ENCODE measurements at places on chromosomes 7 and 10.

GRCh38 chr10:132653721-132654120, 116.1 kb downstream of the INPP5A start:
- DNase-seq, result no peak

DNA sequence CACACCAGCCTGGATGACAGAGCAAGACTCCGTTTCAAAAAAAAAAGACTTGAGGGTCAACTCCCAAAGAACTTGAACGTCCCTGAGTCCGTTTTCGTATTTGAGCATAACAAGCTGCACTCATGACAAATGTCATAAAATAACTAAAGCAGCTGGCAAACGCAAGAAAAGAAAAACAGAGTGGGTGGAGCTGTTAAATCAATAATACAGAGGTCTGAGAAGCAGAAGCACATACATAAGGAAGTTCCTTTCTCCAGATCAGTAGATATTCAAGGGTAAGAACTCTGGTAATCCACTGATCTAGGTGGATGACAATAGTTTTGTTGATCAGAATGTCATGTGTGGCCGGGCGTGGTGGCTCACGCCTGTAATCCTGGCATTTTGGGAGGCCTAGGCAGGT, 150.1 kb downstream of the FAM107B start:
- DNase-seq, result no peak

DNA sequence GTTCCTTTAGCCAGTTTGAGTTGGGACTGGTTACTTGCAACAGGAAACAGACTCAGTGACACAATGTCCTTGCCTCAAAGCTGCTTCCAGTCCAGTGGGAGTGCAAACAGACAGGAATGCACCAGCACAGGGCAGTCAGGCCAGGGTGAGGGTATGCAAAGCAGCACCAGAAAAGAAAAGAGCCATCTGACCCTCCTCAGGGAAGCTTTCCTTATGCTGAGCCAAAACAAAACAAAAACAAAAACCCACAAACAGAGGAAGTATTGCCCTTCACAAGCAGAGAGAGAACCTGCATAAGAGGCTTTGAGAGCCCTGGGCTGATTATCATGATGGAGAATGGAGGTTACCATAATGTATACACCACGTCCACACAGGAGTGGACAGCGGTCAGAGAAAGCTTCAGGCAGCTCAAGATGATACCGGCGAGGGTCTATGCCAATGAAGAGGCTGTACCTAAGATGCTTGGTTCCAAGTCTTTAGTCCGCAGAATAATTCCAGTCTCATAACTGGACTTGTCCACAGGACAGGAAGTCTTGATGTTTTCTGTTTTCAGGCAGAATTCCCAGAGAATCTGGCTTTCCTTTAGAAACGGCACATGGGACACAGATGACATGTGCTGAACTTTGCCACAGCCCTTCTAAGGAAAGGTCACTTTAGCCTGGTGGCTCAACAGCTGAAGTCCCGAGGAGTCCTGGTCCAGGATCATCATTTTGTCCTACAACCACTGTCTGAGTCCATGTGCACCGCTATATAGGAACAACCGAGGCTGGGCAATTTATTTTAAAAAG, 263.3 kb downstream of the TNS3 start:
- DNase-seq, result no peak

- no peak for DNase-seq
Measured at GRCh38 chr7:11188529-11189310, 215.0 kb downstream of the PHF14 start.

- DNase-seq, result no peak
Measured at GRCh38 chr7:111475959-111476358, 86.3 kb downstream of the IMMP2L start.

GRCh38 chr10:126628746-126629145, 41.7 kb downstream of the C10orf90 start:
- DNase-seq, result no peak

- DNase-seq, result no peak
Measured at GRCh38 chr7:77524731-77525130, 12.4 kb upstream of the PTPN12 start.

DNA sequence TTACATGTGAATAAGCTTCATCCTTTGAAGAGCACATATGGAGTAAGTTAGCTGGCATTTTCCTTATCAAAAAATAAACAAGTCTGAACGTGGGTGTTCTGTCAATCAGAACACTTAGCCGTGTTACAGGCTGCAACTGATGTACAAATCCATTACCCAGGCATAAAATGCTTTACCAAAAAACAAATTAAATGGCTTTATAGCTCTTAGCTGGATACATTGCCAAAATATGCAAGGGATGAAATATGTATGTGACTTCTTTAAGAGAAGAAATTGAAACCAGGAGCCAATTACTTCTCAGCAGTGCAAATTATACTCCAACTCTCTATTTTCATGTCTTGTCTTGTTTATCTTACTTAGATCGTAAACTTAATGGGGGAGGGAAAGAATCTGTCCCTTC, 214.8 kb downstream of the DGKB start:
- DNase-seq, result no peak

DNA sequence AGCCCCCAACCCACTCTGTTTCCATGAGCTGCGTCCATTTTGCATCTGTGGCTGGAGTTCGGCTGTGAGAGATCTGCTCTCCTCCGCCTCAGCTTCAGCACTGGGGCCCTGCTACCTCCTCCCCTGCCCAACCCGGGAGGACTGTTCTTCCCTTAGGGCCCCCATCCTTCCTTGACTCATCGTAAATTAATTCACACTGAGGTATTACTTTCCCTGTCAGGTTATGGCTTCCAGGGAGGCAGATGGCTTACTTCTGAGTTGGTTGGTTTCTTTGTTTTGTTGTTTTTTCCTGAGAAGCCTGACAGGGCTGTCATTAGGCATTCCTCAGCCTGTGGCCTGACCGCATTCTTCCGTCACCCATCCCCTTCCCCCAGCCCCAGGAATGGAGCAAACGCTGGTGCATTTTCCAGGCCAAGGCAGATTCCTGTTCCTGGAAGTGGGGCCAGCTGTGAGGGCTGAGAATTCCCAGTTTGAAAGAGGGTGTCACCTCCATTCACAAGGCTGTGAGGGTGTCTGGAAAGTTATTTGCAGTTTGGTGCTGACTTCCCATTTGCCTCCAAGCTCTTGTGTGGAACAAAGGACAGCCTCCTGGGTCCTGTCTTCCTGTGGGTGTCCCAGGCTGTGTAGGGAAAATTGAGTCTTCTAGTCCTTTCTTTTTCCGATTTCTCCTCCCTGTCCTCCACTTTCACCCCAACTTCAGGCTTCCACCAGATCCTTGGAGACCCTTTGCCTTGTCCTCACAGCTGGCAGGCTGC, 11.7 kb downstream of the CPA5 start:
- no peak for DNase-seq

DNA sequence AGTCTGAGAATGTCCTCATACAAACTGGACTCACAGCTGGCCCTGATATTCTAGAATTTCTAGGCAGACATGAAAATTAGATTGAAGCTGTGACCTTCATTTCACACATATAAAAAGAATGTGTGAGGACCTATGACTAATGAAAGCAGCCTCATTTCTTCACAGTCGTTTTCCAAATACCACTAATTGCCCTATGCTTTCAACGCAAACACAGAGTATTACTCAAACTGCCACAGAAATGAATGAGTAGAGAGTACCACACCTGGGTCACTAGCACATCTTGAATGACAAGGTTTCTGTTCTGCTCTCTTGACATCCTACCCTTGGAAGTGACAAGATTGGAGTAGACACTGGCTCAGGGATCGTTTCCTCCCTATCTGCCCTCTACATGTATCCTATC, 142.4 kb downstream of the C1GALT1 start:
- no peak for DNase-seq

DNA sequence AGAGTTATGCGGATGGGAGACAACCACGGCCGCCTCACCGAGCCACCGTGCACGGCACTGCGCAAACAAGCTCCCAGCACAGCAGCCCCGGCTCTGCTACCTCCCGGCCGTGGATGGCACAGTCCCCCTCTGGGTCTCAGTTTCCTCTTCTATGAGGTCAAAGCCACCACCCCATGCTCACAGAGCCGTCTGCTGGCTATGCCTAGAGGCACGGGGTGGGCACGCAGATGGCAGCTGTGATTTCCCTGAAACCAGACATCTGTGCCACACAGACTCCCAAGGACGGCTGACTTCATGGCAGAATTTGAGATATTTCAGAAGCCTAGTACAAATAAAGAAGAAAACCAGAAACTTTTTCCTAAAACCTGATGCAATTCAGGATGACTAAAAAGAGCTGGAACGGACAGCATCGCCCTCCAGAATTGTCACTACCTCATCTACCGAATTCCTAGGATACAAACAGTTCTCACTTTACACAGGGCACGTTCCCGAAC, 73.2 kb downstream of the AMZ1 start:
- DNase-seq, result no peak

DNA sequence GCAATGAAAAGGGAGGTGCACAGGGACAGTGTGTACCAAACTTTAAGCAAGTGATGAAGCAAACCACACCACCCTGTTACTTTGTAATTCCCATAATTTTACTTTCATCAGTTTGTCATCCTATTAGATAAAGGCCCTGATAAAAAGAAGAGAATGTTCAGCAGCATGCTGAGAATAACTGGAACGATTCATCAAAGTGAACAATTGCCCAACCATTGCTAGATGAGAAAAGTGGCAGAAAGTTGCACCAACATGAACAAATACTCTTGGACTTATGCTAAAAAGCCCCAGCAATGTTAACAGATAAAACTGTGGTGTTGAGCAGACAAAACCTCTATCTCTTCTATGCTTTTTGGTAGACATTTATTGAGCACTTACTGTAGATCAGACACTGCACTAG, 75.5 kb upstream of the PCGF5 start:
- no peak for DNase-seq

DNA sequence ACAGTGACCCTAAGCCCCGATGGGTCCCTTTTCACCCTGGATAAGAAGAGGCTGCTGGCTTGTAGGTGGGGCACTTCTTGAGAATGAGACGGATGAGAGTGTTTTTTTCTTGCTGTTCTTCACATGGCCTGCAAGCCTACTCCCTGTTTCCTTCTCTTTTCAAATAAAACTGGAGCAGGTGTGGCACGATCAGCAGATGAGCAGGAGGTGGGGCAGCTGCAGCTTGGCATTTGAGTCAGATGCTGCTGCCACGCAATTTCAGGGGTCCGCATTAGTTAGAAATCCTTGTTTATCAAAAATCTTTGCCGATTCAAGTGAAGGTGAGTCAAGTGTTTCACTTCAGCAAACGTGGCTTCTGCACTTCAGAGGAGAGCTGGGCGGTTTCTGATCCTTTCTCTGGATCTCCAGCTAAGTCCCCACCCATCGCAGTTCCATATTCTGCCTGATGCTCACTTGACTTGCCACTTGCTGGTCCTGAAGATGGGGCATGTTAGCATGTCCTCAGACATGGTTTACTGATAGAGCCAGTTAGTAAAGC, 20.8 kb downstream of the WDFY4 start:
- no peak for DNase-seq

All from T-cell (primary cell).